Coronary artery (tissue), 2 donors: ENCODE measurements at places on chromosomes 3 and 15.
A peak's percentile ranks its signal among the peaks of the same experiment; 100 is the strongest.

- no peak for DNase-seq
These were observed 230.2 kb upstream of the IGF1R start for GRCh38 chr15:98418122-98418521.

GRCh38 chr15:54519577-54519976 lies 541.3 kb downstream of the UNC13C start:
- DNase-seq = no peak

DNA sequence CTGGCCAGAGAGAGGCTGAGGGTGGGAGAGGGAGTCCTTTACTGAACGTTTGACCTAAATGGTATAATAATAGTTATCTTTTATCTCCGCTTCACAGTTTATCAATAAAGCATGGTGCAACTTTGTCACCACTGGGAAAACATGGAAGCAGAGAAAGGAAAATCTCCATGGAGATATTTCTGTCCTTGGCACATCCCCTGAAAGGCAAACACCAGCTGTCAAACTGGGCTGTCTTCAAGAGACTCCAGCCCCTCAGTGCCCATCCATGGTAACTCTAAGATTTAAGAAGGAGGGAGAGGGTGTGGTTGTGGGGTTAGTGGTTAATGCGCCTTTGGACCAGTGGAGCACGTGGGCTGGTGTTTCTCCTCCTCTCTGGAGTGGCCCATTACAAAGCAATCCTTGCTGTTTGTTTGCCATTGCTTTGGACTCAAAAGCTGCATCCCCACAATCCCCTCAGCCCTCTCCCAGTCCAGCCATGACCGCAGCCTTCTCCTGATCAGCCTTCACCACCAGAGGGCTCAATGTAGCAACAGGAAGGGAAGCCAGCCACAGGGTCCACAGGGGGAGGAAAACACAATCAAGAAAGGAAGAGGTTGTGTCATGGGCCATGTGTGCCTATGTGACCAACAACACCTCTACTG lies 38.2 kb upstream of the FAM174B start:
- DNase-seq = no peak

GRCh38 chr3:187669675-187670504 lies at the start of gene SST:
TSS of gene SST (minus strand) at chr3:187670394. CDS start at chr3:187670291, 103 bp downstream.
- DNase-seq = no peak

DNA sequence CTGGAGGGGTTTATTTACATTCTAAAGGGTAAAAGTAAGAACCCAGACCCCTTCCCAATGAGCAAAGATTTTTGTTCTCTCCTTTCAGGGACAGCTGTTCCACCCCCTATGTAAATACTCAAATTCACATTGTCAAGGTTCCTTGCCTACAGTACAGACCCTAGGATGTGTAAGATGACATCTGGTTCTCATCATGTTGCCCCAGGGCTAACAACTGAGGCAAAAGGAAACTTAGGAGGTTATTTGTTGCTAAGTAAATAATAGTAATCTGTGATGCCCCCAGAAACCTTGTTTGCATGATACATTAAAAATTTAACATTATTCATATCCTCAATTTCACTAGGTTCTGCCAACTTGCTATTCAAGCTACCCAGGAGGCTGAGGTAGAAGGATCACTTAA lies 135.0 kb upstream of the CCNL1 start:
- DNase-seq = no peak

DNA sequence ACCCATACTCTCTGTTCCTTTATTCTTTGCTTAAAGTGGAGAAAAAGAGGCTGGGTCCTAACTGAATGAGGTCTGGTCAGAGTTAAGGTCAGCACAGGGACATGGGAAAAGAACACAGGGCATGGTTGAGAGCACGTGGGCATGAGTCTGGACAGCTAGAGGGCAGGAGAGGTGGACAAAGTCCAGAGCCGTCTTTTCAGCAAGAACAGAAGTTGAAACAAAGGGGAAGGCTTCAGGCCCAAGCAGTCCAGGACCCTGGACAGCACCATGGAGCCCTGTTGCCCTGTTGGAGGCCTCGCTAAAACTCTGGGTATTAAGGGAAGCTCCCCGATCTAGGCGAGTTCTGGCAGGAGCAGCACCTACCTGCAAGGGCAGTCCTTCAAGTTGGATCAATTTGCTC lies 50.7 kb downstream of the XYLB start:
- DNase-seq = no peak

DNA sequence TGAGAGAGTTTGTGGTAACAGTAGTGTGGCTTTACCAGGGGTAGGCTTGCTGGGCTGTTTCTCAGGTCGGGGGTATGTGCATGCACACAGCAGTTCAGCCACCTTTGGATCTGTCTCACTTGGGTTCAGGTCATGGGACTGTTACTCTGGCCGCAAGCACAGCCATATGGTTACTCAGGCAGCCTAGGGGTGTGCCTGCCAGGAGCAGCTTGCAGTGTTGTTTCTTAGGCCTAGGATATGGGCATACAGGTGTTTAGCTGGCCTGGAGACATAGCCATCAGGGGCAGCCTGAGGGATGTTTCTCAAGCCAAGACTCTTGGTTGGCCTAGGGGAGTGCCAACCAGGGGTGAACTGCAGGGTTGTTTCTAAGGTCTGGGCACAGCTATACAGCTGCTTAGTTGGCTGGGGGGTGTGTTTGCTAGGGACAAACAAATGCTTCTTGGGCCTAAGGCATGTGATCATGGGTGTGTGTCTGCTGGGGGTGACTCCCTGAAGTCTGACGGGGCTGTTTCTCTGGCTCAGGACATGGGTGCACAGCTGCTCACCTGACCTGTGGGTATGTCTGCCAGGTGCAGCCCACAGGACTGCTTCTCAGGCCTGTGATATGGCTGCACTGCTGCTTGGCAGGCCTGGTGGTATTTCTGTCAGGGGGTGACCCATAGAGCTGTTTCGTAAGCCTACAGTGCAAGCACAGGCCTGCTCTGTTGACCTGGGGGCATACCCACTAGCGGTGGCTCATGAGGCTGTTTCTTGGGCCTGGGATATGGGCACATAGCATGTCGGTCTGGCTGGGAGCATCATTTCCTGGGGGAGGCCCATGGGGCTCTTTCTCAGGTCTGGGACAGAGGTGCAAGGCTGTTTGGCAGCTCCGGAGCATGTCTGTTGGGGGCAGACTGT lies 168.0 kb upstream of the THRB start:
- DNase-seq = no peak

- no peak for DNase-seq
These were observed 182.5 kb downstream of the FOXP1 start for GRCh38 chr3:71400986-71401451.

DNA sequence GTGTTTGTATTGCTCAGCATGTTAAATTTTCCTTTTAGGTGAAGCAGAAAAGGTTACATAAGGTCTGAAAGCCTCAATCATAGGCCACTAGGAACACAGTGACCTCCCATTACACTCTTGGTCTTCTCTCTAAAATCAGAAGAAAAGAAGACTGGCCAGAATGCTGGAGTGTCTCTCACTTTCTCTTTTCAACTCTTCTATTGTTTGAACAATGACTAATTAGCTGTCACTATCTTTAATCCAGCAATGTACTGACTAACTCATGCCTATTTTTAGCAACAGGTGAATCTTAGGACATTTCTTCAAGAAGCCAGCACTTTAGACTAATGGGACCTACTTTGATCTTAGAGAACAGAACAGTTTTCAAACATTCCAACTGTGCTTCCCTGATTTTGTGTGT lies 142.8 kb downstream of the TGFBR2 start:
- DNase-seq = no peak

DNA sequence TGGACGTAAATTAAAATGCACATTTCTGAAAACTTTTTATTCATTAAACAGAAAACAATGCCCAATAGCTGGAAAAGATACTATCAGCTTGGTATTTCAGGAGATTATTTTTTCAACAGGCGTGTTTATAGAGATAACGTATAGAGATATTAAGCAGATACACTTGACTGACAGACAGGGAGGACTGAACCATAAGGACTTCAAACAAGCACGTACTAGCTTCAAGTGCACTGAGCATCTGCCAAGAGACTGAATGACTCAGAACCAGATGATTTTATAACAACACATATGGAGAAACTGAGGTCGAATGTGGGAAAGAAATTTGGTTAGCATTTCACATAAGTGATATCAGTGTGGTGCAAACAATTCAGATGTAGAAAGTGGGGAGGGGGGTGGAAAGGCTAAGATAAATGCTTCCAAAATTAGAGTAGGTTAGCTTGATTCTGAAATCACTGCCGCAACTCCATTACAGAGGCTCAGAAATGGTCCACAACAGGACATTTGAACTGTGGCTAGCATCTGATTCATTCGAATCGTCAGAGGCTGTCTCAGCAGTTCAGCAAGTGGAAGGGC lies 103.5 kb downstream of the SEMA6D start:
- no peak for DNase-seq

DNA sequence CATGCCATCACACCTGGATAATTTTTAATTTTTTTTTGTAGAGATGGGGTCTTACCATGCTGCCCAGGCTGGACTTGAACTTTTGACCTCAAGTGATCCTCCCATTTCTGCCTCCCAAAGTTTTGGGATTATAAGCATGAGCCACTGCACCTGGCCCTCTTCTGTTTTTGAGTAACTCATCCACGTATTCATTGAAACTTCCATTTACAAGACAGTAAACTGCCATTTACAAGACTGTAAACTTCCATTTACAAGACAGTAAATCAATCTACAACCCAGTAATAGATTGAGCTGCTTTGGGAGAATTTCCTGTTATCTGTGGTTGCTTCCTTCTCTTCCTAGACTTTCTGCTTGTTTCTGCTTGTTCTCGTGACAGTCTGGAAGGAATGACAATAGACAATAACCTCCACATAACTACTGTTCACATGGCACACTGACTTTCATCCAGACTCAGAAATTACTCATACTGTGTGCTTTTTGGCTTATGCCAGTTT lies 114.7 kb upstream of the CCNL1 start:
- no peak for DNase-seq

DNA sequence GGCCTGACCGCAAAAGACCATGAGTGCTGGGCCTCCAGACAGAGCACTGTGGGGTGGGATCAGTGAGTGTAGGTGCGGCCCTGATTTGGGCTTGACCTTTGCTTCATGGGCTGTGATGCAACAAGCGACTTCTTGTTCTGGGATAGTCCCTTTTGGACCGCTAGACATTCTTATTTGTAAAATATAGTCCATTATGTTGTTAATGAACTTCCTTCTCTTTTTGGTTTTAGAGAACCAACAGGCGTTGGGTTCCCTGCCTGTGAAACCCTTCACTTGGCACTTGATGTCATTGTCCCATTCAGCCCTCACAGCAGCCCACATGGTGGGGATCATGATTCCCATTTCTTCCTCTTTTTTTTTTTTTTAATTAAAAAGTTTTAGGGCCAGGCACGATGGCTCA lies 15.8 kb upstream of the TRH start:
- no peak for DNase-seq

DNA sequence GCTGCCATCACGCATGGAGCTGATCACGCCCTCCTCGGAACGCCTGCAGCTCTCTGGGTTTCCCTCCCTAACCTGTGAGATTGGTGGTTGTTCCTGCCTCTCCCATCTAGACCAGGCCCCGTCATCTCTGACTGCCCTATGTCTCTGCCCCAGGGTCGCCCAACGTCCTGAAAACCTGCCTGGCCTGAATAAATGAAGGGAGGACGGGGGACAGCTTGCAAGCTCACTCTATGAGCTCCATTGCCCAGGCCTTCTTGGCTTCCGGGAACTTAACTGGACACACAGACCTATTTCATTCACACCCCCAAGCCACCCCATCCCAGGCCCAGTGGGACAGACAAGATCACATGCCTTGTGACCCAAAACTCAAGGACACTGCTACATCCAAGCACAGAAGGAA lies 274.2 kb downstream of the XXYLT1 start:
- peak; percentile 60 for DNase-seq

GRCh38 chr3:184391266-184391665 lies 11.4 kb downstream of the CHRD start:
- DNase-seq = no peak

DNA sequence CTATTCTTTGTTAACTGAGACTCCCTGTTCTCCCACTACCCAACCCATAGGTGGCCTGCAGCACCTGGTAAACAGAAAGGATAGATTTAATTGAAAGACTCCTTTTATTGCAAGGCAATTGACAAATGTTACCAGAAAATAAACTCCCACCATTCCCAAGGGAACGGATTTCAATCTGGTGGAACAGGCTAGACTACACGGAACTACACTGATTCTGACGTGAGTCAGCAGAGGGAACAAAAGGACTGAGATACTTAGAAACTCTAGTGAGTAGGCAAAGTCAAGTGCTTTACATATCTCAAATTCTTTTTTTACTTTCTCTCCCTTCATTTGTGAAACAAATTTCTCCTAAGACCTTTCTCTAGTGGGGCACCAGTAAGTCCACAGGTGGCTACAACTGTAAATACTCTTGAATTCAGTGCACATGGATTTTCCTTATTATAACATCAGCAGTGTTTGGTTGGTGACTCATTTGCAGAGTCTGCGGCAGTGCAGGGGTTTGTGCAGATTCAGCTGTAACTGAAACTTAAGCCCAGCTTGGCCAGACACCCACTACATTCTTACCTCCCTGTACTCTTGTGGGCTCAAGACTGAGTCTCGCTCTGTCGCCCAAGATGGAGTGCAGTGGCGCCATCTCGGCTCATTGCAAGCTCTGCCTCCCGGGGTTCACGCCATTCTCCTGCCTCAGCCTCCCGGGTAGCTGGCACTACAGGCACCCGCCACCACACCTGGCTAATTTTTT lies 34.3 kb upstream of the PLSCR2 start:
- no peak for DNase-seq

DNA sequence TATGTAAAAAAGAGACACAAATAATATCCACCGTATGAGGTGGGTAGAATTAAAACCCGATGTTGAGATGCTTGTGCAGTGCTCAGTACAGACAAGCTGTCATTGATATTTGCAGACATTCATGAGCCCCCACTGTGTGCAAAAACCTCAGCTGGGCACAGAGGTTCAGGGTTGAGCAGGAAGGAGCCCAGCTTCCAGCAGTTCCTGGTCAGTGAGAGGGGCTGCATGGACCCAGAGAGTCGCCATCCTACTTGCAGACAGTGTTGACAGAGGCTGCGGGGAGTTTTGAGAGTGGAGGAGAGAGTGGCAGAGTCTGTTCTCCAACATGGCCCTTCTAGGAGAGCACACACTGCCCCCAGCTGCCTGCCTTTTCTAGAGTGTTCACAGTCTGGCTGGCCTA lies 6.1 kb upstream of the LTF start:
- DNase-seq = peak; percentile 61

GRCh38 chr3:32383136-32383711 lies 8.4 kb upstream of the CMTM7 start:
- DNase-seq = no peak

- DNase-seq = no peak
These were observed 161.1 kb downstream of the WDR76 start for GRCh38 chr15:43987924-43988323.

GRCh38 chr3:108024146-108024850 lies 66.5 kb downstream of the CD47 start:
- DNase-seq = no peak

DNA sequence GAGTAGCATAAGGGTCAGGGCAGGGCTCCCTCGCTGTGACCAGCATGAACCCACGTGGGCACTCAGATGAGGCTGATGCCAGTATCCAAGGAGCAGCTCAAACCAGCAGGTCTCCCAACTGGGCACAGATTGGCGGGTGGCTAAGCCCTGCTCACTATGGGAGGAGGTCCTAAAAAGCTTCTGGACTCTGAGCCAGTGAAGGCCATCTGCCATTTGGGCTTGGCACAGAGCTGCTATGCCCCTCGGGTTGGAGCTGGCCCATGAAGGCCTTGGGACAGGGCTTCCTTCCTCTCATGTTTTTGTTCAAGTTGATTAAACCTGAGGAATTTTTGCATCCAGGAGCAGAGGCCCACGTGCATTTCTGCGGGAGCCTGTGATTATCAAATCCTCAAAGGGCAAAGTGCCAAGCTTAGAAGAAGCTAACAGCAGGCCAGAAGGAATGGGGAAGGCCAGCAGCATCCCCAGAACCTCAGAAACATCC lies 4.3 kb upstream of the STRA6 start:
- no peak for DNase-seq
